ENCODE measurements at places on chromosomes 16 and 17.
A peak's percentile ranks its signal among the peaks of the same experiment; 100 is the strongest.

GRCh38 chr17:44820631-44821212 lies 9.4 kb downstream of the GJC1 start:
- DNase-seq: peak; percentile 99

GRCh38 chr16:72840631-72841381 lies 207.1 kb downstream of the ZFHX3 start:
- DNase-seq: no peak

DNA sequence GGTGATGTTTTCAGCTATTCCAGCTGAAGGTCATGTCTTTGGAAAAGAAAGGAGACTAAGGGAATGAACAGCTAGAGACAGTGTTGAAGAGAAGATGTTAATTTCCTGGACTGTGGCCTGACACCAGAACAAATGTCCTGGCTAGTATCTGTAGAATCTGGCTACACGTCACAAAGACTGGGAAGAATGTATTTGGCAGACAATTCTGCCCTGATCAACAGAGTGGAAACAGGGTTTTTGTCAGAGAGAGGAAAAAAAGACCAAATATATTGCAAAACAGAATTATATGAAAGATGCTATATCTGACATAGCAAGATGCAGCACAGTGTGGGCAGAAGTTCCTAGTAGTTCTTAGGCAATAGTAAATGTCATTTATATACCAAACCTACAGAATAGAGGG lies 17.0 kb upstream of the ANKFN1 start:
- no peak for DNase-seq

DNA sequence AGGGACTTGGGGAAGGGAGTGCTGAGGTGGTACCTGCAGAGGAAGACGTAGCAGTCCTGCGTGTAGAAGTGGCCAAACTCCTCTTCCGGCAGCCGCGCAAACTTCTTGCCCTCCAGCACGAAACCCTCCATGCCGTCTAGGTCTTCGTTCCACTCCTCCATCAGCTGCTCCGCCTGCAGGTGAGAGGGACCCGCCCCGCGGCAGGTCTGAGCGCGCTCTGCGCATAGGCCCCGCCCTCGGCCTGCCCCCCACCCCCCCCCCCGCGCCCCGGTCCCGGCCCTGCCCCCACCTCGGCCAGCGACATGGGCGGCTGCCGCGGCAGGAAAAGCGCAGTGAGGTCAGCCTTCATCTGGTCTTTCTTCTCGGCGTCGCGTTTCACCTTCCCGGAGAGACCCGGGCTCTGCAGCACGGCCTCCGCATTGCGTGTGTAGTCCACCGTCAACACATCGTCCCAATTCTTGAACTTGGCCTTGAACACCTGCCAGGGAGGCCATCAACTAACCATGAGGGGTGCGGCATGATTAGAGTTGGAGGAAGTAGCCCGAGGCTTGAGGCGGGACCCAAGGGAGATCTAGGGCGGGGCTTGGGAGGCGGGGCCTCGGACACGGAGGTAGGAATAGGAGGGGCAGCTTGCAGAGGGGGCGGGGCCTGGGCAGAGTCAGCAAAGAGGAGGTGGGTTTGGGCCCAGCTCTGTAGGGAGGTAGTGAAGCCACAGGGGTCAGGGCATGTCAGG lies 11.5 kb downstream of the FLII start:
- peak; percentile 41 for DNase-seq

DNA sequence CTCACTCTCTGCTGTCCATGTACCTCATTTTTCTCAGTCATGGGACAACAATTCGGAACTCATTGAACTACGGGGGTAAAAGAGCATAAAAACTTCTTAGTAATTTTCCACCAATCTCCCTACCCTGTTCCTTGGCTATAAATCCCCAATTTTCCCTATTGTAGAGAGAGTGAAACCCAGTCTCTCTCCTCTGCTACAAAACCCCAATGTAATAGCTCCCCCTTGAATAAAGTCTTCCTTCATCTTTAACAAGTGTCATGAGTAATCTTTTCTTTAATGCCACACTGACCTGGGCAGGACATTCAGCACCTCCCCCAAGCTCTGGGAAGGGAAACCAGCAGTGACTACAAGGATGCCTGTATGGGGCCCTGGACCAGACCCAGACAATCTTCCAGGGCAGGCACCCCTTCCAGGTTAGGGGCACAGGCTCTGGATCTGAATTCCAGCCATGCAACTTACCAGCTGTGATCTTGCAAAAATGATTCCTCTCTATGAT lies 10.2 kb upstream of the EIF1 start:
- no peak for DNase-seq
